Kidney capillary endothelial cell (primary cell): ENCODE measurements at places on chromosomes 4 and X.

GRCh38 chrX:106263817-106264216 is 95.7 kb downstream of the PWWP3B start:
- no peak for DNase-seq

DNA sequence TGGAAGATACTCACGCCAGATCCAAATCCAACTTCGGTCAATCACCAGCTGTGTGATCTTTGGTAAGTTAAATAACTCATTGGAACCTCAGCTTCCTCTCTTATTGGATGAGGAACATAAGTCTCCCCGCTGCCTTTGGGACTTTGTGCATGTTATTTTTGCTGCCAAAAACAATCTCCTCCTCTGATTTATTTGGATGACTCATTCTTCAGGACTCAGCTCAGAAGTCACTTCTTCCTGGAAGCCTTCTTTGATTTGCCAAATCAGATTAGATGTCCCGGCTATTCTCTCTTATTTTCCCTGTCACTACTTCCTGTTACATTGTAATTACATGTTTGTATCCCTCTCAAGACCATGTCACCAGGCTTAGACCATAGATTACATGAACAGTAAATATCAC is 138.0 kb upstream of the BOD1L1 start:
- no peak for DNase-seq

DNA sequence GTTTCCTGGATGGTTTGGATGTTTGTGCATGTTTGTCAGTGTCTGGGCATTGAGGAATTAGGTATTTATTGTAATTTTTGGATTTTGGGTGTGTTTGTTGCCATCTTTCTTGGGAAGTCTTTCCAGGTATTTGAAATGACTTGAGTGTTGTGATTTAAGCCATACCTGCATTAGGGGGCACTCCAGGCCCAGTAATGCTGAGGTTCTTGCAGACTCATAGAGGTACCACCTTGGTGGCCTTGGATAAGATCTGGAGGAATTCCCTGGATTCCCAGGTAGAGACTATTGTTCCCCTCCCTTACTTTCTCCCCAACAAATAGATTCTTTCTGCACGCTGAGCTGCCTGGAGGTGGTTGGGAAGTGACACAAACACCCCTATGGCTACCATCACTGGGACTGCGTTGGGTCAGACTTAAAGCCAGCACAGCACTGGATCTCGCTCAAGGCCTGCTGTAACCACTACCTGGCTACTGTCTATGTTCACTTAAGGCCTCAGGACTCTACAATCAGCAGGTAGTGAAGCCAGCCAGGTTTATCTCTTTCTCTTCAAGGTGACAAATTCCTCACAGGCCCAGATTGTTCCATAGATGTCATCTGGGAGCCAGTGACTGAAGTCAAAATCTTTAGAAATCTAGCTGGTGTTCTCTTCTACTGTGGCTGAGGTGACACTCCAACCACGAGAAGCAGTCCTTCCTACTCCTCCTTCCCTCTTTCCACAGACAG is 643.6 kb downstream of the PDHA2 start:
- DNase-seq = no peak

DNA sequence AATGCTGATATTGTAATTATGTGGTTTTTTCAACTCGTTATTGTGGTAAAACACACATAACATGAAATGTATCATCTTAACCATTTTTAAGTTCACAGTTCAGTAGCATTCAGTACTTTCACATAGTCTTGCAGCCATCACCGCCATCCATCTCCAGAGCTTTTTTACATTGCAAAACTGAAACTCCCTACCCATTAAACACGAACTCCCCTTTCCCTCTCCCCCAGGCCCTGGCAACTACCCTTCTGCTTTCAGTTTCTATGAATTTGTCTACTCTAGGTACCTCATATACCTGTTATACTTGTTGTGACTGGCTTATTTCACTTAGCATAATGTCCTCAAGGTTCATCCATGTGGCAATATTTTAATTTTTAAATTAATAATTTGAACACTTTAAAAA is 380.6 kb downstream of the MAPK10 start:
- DNase-seq = no peak

DNA sequence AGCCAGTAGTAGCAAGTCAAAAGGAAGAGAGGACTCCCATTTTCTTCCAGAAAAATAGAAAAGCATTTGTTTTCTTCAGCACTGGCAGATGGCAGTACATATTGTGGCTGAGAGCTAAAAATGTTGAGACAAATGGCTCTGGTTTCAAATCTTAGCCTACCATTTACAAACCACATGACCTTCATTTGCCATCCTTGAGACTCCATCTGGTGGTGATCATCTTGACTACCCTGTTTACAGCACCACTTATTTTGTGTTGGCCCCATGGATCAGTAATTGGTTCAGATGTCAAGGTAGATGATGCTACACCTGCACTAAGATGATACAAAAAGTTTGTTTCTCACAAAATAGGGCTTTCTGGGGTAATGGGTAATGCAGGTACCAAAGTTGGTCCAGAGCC is 951.8 kb upstream of the IGFBP7 start:
- no peak for DNase-seq

DNA sequence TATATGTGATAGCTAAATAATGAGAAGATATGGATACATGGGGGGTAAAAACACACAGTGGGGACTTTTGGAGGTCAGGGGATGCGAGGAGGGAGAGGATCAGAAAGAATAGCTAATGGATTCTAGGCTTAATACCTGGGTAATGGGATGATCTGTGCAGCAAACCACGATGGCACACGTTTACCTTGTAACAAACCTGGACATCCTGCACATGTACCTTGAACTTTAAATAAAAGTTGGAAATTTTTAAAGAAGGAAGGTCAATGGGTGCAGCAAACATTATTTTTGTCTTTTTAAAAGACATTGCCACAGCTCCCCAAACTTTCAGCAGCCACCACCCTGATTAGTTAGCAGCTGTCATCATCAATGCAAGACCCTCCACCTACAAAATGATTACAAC is 29.7 kb upstream of the UGT2B15 start:
- no peak for DNase-seq

- DNase-seq = peak; percentile 24
These were observed 338.3 kb upstream of the GALNT7 start for GRCh38 chr4:172830295-172830764.

DNA sequence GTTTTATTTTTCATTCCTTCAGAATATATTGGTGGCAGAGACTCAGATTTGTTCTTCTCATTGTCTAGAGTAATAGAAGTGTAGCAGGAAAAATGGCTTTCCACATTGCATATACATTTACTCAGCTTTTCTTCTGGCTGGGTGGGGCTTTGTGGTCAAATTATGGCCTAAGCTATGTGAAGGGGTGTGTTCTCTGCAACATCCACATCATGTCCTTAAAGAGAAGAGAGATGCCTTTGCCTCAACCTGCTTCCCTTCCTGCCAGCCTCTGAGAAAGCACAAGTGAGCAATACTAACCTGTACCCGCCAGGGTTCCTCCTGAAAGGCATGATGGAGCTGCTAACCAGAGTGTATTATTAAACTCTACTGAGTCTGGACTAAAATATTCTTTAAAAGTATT is 695.6 kb upstream of the FAM241A start:
- no peak for DNase-seq

DNA sequence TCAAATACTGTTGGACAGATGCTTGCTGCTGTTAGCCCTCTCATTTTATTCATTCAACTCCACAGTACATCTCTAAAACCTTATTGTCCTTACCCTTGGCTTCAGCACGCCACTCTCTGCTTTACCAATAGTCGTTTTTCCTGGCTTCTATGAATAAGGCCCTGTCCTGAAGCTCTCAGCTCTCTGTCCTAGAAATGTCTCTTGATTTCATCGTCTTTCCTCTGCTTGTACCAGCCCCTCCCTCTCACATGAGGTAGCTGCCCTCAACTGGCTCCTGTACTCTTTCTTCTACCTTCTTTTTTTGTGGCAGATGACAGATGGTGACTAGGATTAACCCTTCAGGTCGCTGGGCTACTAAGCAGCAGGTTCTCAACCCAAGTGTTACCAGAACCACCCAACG is 11.4 kb downstream of the ADGRA3 start:
- DNase-seq = no peak

GRCh38 chr4:87622303-87622702 is 14.0 kb downstream of the DSPP start:
- DNase-seq = no peak

- peak; percentile 88 for DNase-seq
These were observed 393.1 kb upstream of the ZFP42 start for GRCh38 chr4:187602339-187603092.

- peak; percentile 36 for DNase-seq
These were observed at the start of gene SLC10A6 for GRCh38 chr4:86848732-86849619. Gene SLC10A6, minus strand, starts transcription at chr4:86849384. Its CDS starts 269 bp downstream, at chr4:86849115.

DNA sequence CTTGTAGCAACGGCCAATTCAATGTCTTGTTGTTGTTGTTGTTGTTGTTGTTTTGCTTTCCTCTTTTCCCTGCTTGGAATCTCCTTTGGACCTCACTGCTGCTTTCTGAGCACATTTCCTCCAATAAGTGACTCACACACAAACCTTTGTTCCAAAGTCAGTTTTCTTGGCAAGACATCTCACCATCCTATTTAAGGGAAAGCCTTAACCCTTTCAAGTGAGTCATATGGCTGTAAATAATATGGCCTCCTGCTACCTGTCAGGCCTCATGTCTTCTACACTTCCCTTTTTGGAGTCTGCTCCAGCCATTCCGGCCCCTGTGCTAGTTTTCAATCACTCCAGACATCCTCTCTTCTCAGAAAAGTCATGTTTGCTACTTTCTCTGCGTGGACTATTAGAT is 79.5 kb upstream of the MAGEB10 start:
- peak; percentile 69 for DNase-seq

- no peak for DNase-seq
These were observed 84.9 kb downstream of the MID1IP1 start for GRCh38 chrX:38886112-38886511.
